ENCODE measurements at places on chromosomes 12 and 14.

- DNase-seq = peak; percentile 97
These were observed 97.2 kb downstream of the LGMN start for GRCh38 chr14:92651106-92651757.

- DNase-seq = no peak
These were observed 80.5 kb downstream of the FBXW8 start for GRCh38 chr12:116990971-116991966.

DNA sequence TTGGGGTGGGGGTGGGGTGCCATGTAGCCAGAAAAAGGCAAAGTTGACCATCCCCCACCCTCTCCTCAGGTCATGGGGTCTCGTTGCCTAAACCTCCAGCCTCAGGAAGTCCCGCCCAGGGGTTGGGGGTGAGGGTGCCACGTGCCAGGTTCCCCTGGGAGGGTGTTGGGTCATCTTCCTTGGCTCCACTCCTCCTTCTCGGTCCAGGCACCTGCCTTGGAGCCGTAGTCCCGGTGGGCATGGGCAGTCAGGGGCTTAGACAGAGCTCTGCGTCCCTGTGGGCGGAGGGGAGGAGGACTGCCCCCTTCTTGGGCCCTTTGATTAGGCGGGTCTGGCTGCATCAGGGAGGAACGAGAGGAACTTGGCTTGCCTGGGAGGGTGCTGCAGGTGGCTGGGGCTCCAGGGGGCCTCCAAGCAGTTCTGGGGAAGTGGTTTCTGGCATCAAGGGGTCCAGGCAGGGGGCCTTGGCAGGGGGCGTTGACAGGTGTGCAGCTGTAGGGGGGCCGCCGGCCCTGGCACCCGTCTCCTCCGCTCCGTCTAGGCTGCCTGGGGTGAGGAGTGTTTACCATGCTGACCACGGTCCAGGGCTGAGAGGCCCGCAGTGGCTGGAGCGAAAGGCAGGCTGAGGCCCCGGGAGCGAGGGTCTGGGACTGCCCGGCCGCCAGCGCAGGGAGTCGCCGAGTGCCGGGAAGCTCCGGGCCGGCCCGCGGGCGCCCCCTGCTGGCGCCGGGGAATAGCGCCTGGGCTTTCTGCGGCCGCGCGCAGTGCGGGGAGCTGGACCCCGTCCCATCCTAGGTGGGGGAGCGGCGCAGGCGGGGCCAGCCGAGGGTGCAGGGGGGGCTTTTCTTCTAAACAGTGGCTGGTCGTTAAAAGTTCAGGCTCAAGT is 7.9 kb downstream of the SETD1B start:
- peak; percentile 56 for DNase-seq

DNA sequence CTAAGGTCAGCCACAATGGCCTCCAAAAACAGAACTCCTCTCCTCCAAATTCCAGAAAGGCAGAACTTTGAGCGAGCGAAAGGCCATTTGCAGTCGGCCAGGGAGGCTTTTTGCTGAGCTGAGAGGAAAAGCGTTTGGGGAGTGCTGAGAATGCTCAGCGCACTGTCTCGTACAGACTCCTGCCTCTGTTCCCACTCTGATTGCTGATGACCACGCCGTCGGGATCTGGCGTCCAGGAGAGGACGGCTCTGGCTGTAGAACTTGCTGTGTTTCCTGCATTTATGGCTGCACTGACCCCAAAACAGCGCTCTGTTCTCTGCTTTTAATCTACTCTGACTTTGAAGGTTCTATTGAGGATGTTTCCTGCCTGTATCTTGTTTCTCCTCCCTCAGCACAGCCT is 82.4 kb upstream of the WSCD2 start:
- no peak for DNase-seq

DNA sequence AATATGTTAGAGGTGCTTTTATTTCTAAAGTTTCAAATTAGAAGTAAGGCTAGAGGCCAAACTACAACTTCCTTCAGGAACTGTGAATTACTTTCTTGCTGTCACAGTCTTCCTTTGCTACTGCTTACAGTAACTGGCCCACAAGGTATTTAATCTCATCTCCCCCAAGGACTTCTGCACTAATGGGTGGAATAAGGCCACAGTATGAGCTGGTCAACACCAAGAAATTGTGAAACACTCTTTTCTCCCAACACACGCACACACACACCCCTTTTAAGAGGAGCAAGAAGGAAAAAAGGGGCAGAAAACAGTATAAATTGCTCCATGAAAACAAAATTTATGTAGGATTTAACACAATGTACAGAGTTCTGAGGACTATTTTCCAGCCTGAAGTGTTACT is 45.6 kb downstream of the SCAF11 start:
- no peak for DNase-seq

GRCh38 chr12:44385964-44386363 is 490.2 kb downstream of the NELL2 start:
- DNase-seq = no peak

DNA sequence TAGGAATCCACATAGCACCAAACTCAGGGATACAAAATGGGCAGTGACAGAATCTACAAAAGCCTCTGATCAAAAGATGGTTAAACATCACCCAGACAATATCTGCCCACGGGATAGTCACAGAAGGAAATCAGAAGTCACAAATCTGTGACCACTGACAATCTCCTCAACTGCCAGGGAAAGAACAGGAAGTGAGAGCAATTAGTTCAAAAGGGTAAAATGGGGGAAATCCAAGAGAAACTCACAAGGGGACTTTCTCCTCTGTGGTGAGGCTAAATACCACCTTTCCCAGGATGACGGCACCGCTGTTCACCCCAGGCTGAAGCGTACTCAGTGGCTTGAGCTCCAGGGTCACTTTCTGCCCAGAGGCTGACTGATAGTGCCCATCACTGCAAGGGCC is 10.7 kb downstream of the TTC5 start:
- peak; percentile 89 for DNase-seq

DNA sequence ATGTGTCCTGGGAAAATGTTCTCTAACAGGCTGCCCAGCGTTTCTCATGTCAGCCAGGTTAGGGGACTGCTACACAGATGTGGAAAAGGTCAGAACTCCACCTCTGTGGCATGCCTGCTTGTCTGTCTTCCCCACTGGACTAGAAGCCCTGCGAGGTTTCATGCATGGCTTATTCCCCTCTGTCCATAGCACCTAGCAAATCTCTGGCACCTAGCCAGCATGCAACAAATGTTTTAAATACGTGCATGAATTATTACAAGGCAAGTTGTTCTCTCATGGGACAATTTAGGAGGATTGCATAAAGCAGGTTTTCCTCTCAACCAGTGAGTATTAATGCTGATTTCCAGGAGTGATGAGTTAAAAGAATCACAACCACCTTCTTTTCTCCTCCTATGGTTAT is 21.4 kb upstream of the KCNK13 start:
- no peak for DNase-seq

DNA sequence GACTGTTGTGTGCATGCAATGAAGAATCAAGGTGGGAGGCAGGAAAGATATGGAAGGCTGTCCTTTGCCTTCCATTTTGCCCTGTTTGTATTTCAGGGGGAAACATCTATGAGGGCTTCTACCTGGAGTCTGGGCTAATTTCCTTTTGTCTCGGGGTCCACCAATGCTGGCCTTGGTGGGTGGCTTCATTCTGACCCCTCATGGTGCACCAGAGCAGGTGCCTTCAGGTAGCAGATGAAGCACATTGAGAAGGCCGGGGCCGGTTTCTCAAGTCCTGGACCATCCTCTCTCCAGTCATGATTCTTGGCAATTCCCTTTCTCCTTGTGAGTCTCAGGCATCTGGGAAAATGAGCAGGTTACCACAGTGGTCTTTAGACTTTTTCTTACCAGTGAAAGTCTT is 47.2 kb downstream of the RPH3A start:
- DNase-seq = no peak

DNA sequence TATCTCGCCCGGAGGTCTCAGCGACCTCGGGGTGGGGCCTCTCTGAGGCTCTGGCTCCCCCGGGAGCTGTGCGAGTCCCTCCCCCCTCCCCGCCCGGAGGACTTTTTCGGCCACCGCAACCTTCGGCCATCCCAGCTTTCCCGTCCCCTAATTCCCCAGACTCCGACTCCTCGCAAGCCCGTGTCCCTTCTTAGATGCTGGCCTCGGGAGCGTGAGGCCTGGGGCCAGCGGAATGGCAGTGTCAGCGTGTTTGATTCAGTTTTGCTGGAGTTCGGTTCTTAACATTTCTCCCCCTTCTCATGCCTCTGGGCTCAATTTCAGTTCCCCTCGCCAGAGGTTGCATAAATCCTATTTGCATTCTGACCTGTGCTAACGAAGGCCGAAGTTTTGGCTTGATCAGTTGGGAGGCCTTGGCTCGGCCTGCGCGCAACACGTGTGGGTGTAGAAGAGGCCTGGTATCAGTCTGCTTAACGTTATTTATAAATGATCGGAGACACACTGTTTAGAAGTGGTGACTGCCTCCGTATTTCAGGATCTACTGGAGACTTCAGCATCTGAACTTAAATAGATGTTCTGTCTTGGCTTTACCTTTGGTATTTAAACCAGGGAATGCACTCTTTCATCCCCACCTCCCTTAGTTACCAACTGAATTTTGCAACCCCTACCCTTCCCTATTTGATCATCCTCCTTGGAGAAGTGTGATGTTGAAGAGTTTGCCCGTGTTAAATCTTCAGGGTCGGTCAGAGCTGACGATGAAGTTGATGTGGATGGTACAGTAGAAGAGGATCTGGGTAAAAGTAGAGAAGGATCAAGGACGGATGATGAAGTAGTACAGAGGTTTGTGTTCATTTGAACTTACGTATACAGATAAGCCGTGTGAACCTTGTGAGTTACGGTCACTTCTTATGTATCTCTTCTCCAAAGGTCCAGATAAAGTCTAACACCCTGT is 851 bp downstream of the HSP90B1 start:
- peak; percentile 85 for DNase-seq

DNA sequence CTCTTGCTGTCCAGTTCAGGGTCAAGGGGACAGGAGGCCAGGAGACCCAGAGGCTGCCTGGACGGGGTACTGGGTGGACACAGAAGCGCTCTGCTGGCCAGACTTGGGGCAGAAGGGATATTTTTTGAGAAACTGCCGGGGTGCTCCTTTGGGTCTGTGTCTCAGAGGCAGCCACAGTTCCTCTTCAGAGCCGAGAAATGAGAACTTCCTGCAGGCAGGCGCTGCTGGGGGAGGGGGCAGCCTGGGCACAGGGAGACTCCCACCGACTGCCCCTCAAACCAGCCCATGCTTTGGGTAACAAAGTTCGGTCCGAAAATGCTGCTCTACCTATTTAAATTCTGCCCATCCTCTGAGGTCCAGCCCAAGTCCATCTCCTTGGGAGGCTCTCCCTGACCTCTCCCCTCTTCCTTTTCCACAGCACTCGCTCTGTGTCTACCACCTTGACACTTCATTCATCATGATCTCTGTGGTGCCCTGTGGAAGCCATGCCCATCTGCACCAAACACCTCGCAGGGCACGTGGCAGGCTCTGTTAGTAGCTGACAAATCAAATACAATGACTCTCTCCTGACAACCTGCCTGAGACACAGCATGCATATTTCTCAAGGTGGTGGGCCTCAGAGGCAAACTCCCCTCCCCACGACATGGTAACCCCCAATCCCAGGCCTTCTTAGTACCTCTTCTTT is 16.4 kb downstream of the HDAC7 start:
- peak; percentile 34 for DNase-seq

DNA sequence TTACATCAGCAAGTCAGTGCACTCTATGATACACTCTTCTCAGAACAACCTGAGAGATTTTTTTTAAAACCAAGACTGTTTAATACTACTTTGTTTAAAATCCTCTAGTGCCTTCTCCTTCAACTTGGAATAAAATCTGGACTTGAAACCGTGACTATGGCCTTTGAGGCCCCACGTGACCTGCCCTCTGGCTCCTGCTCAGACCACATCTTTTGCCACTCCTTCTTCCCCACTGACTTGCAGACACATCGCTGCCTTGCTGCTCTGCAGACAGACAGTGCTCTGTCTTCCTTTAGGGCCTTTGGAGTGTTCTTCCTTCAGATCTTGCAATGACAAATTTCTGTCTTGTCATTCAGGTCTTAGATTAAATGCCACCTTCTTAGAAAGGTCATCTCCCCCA is 48.5 kb downstream of the TTC8 start:
- DNase-seq = no peak

- no peak for DNase-seq
These were observed 220.8 kb upstream of the NOS1 start for GRCh38 chr12:117582135-117582784.

- DNase-seq = no peak
These were observed 949.7 kb downstream of the TRHDE start for GRCh38 chr12:73221836-73222235.

GRCh38 chr12:122836027-122836921 is 1.0 kb downstream of the HIP1R start:
- peak; percentile 51 for DNase-seq

GRCh38 chr12:106780010-106780631 is 5.6 kb downstream of the RIC8B start:
- no peak for DNase-seq

- DNase-seq = no peak
These were observed 49.2 kb upstream of the PTHLH start for GRCh38 chr12:28021704-28022103.
